ENCODE measurements at places on chromosomes 6 and 20.
A peak's percentile ranks its signal among the peaks of the same experiment; 100 is the strongest.

- no peak for DNase-seq
Observed at GRCh38 chr6:43016176-43016942, 2.3 kb downstream of the KLHDC3 start.

GRCh38 chr20:4519534-4519933 lies 202.2 kb upstream of the PRND start:
- no peak for DNase-seq

- no peak for DNase-seq
Observed at GRCh38 chr6:149503872-149504271, 19.1 kb upstream of the ZC3H12D start.

DNA sequence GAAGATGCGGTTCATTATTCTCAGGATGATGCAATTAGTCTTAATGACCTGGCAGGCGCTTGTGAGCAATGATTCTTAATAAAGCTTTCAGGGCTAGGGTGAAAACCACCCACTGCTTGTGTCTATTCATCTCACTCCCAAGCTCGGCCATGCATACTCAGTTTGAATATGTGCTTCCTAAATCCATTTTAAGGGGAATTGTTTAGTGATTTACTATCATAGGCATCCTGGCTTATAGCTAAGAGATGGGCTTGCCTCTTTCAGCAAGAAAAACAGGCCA lies 141.1 kb upstream of the SLC24A3 start:
- no peak for DNase-seq

GRCh38 chr6:113049190-113049589 lies 702.1 kb downstream of the RFPL4B start:
- no peak for DNase-seq

GRCh38 chr6:56799989-56800388 lies 154.9 kb upstream of the BEND6 start:
- no peak for DNase-seq

GRCh38 chr6:155495011-155495768 lies 39.6 kb upstream of the NOX3 start:
- DNase-seq, result no peak

DNA sequence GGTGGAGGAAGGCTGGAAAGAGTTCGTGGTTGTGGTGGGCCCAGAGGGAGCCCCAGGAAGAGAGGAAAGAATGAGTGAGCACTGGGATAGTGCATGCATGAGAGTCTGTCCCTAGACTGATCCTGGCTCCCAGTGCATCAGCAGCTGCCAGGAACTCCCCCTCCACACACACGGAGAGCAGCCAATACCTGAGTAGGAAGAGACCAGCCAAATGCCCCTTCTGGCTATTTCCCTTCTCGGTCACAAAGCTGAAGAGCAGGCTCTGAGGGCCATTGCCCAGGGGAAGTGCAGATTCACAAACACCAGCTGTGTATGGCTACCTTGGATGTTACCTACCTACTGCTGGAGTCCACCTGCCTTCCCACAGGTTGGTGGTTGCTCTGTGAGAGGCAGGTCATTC lies 45.1 kb downstream of the GABRR2 start:
- DNase-seq, result no peak

GRCh38 chr6:304833-305370 lies 12.6 kb downstream of the DUSP22 start:
- DNase-seq, result no peak

DNA sequence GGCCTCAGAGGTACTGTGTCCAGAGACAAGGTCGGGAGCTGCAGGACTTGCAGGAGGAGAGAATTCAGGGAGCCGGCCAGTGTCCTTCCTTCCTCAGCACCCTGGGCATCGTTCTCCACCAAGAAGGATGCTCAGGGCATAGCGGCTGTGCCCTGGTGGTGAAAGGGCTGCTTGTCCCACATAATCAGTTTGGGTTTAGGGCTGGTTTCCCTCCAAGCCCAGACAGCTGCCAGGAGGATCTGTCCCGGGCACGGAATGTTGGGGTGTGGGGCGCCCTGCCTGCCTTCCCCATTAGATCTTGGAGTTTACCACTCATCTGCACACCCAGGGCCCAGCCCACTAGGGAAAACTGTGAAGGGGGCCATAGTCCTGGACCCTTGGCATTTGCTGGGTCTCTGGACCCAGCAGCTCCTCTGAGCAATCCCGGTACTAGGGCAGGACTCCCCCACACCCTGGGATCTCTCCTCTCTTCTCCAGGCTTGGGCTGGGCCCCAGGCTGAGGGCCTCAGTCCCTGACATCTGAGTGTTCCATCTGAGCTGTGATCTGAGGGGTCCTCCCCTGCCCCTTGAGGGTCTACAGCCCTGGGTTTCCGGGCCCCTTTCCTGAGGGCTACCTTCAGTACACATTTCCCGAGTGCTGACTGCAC lies 18.6 kb upstream of the SPDEF start:
- DNase-seq, result no peak

DNA sequence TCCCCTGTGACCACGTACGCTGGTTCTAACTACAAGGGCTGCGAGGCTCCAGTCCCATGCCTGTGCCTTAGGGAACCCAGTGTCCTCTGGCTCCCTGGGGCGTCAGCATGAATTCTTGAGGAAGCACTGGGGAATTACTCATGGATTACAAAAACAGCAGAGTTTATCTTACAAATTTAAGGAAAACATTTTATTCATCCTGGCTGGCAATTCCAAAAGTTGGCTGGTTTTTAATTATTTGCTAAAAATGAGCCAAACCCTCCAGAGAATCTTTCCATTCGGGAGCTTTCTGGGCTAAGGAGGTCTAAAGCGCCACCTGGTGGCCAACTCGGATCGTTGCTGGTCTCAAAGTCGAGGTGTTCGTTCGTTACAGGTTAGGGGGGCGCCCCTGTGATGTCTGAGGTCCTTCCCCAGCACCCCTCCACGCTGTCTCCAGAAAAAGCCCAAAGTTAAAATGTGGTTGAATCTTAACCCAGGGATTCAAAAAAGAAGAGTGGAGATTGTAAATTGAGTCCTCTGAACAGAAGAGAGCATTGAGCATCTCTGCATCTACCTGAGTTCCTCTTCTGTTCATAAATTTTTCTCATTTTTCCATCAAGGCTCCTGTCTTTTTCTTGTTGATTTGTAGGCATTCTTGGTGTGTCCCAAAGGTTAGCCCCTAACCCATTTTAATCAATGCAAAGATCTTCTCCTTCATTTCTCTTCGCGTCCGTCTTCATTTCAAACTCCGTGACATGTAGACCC lies 99.4 kb downstream of the BFSP1 start:
- DNase-seq, result no peak

- no peak for DNase-seq
Observed at GRCh38 chr20:50449738-50450492, 60.3 kb upstream of the PTPN1 start.

GRCh38 chr6:26033085-26033940 lies 53.9 kb upstream of the HFE start:
- peak; percentile 91 for DNase-seq

DNA sequence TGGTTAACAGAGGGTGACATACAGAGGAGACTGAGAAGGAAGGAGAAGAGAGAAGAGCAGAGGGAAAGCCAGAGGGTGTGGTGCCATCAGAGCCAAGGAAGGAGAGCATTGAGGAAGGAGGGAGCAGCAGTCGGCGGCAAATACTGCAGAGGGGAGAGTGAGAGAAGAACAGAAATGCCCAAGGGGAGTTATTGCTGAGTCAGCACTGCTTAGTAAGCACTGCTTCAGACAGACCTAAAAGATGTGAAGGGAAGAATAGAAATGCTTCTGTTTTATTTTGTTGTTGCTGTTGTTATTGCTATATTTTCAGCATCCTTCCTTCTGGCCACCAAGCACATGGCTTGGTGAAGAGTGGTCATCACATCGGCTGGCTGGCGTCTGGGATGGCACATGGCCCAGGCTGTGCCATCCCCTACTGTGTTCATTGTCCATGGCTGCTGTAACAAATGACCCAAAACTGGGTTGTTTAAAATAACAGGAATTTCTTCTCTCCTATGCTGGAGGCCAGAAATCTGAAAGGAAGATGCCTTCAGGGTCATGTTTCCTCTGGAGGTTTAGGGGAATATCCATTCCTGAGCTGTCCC lies 204.1 kb upstream of the CNR1 start:
- no peak for DNase-seq

DNA sequence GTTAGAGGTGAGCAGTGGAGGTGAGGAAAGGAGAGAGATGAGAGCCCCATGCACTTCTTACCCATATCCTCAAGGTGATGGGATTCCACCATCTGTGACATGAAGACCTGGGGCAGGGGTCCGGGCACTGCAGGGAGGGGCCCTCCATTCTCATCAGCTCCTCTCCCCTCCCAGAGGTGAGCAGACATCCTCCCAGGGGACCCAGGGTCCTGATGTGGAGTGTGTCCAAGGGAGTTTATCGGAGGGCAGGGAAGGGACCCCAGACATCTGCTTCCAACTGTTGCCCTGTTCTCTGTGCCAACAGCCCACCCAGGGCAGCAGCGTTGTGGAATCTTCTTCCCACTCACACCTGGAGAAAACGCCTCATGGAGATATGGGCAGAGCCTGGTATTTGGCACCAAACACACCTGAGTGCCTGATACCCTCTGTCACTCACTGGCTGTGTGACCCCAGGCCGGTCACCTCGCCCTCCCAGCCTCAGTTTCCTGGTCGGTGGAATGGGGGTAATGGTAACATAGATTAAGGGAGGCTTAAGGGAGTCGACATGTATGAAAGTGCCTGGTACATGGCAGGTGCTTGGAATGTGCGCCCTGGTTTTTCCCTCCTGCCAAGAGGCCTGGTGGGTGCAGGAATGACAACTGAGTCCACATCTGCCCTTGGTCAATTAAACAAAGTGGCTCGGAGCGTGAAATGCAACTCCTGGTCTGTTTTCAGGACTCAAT lies 227.9 kb downstream of the PREX1 start:
- no peak for DNase-seq

GRCh38 chr20:5845681-5846615 lies 95.7 kb downstream of the SHLD1 start:
- no peak for DNase-seq

DNA sequence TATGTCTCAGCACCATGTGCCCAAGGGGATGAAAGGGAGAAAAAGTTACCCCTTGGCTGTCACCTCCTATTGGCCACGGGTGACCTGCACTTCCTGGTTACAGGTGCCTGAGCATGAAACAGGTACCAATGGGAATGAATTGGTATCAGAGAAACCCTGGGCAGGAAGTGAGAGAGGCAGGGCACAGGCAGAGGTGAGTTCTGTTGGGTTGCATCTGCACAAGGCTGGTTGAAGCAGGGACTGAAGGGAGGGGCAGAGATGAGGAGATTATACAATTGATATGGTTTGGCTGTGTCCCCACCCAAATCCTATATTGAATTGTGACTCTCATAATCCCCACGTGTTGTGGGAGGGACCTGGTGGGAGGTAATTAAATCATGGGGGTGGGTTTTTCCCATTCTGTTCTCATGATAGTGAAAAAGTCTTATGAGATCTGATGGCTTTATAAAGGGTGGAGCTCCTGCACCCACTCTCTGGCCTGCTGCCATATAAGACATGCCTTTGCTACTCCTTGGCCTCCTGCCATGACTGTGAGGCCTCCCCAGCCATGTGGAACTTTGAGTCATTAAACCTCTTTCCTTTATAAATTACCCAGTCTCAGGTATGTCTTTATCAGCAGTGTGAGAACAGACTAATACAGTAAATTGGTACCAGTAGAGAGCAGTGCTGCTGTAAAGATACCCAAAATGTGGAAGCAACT lies 291.8 kb downstream of the LRFN2 start:
- no peak for DNase-seq

DNA sequence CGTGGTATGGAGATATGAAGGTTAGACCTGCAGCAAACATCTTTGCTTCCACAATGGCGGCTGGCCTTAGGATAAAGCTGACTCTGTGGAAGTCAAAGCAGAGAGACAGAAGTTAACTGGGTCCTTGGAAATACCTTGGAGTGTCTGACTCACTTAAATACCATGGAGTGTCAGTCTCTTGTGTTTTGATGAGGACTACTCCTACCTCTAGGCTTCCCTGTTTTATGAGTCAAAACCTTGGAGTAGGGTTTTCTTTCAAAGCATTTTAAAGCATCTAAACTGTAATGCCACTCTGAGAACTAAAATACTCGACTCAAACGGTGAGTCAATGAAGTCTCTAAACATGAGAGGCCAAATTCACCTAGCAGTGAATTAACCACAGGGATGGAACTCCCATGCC lies 329.1 kb downstream of the SAMD5 start:
- DNase-seq, result no peak

DNA sequence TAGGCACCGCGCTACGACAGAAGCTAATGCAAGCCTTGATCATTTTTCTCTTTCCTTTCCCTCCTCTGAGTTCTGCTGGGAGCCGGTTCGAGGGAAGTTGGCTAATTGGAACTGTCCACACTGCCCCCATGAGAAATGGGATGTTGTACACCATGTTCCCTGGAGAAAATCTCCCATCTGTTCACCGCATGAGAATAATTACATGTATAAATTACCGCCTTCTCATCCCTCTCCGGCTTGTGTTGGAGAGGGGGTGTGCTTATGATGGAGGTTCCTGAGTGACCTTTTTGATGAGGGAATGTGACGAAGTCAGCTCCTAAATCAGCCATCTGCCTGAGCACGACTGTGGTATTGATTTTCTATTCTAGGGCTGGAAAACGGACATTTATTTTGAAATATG lies 320.2 kb upstream of the SULF2 start:
- no peak for DNase-seq

DNA sequence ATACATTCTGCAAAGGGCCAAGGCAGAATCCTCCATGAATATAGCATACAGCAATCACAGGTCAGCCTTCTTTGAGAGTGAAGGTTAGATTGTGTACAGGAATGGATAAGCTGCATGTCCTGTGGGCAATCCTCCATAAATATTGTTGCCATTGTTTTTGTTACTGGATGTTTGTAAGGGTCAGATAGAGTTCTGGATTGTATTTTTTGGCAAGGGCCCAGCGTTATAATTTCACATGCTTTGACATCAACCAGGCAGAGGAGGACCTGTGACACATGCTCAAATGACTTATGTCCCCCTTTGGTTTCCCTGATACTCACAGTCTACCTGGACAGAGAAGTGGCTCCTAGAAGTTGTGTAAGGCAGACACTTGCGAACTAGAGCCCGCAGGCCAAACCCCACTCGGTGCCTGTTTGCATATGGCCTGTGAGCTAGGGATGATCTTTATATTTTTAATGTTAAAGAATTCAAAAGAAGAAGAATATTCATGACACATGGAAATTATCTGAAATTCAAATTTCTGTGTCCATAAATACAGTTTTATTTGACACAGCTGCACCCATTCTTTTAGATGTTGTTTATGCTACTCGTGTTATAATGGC lies 5.4 kb downstream of the LY86 start:
- no peak for DNase-seq

GRCh38 chr6:116267836-116268588 lies 11.7 kb downstream of the TSPYL1 start:
- no peak for DNase-seq

GRCh38 chr6:18371010-18371409 lies 16.1 kb upstream of the RNF144B start:
- no peak for DNase-seq

Data from GF-D8 (cell line).